ENCODE measurements at places on chromosomes 4 and X.

DNA sequence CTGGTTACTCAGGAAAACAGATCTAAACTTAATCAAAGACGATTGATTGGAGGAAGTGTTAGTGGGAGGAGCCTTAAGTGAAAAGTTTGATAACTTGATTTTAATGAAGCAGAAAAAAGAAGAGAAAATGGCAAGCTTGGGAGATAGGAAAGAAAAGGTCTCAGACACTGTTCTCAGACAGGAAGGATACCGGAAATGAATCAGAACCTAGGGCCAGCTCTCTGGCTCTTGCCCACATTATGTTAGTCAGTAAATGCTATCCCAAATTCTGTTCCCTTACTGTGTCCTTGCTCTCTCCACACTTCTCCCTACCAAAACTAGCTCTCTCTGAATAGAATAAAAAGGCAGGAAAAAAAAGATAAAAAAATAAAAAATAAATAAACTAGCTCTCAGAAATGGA, 48.6 kb upstream of the TMEM164 start:
- no peaks in the 10 kb centered on the region for H3K36me3 ChIP-seq
- no peak overlapping the region for H3K27ac ChIP-seq
- no peak for DNase-seq
- H3K4me1 ChIP-seq: no peaks in the 10 kb centered on the region

DNA sequence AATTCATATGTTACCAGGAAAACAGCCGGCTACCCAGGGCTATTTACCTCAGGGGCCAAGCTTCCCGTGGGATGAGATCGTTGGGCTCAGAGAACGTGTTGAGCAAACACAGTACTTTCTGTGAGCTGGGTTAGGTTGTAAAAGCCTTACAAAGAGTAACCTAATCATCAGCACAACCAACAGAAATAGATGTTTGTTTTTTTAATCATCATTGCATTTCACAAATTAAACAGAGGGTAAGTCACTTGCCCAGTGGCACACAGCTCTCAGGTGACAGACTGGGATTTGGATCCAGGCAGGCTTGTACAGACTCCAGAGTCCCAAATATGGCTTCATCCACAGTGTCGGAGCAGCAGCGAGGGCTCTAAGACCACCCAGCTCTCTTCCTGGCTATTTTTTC, 20.1 kb downstream of the SPON2 start:
- peaks cover 4% of the 10 kb centered on the region for H3K27me3 ChIP-seq
- no peak overlapping the region for H3K27ac ChIP-seq
- H3K36me3 ChIP-seq: no peaks in the 10 kb centered on the region
- DNase-seq: no peak

DNA sequence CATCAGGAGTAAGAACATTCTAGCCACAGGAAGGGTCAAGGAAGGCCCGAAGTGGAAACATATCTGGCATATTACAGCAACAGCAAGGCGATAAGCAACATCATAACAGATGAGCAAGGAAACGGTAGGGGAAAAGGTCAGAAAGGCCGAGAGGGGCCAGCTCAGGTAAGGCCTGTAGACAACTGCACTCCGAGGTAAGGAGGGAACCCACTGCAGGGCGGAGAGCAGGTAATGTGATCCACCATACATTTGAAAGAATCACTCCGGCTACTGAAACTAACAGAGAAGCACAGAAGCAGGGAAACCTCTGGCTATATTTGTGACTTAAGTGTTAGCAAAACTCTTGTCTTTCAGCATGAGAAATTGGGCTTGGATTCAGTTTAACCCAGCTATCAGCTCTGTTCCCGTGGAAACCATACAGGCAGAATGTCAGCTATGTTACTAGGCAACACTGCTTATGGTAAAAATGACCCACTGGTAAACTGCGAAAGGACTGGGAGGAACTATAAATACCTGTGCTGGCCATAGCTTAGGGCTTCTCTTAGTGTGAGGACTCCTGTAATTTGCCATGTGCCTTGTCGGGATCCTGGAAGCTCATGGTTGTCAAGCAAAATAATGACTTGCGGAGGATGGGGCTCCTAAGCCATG, 31.0 kb downstream of the FRYL start:
- H3K36me3 ChIP-seq: no peaks in the 10 kb centered on the region
- no peak overlapping the region for H3K4me3 ChIP-seq
- no peak for DNase-seq
- H3K27ac ChIP-seq: no peak overlapping the region
- H3K27me3 ChIP-seq: no peaks in the 10 kb centered on the region

DNA sequence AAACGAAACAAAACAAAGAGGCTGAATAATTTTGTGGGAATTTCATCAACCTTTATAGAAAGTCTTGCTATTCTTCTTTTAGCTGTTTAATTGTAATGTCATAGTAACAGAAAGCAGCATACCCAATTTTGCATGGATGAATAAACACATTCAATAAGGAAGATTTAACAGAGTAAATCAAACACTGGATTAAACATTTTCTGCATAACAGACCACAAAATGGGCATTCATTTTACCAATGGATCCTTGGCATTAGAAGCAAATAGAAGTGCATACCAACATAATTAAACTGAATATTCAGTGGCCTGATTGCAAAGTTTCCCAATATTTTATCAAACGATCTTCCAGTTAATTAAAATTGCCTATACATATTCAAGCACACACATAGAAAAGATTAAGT, 4.4 kb upstream of the CHM start:
- no peak overlapping the region for H3K4me3 ChIP-seq
- no peaks in the 10 kb centered on the region for H3K4me1 ChIP-seq
- no peak overlapping the region for H3K27ac ChIP-seq
- DNase-seq: no peak
- no peaks in the 10 kb centered on the region for H3K36me3 ChIP-seq
